GM04504 (cell line): ENCODE measurements at places on chromosomes 5 and 9.

- DNase-seq: no peak
These were observed 158.2 kb downstream of the MACROH2A1 start for GRCh38 chr5:135240781-135241360.

DNA sequence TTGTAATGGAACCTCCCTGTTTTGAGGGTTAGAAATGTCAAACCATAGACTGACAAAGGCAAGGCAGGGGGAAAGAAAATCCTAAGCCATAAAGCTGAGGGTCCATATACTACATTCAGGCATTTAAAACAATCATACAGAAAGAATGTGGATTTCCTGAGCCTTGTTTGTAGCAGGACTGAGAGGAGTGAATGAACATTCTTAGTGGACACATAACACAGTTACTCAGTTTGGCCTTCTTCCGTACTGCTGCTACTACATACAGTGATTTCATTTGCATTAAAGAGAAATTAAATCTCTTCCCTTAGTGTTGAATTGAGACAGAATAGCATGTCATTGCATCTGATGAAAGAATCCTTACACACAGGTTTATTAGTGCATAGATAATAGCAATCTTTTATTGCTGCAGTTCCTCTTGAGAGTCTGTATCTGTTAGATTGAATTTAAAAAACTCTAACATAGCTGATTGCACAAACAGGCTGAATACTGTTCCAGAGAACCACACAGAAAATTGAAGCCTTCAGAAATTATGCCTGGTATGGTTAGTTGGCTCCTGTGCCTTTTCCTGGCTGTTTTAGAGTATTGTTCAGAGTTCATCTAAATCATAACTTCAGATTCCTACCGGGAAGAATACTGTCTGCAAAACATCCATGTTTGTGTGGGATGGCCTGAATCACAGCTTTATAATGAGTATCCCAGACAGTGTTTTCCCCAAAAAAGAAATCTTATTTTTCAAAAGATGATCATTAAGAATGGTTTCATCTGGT, 2.0 kb upstream of the MTX3 start:
- no peak for DNase-seq

- no peak for DNase-seq
These were observed 161.9 kb downstream of the MACROH2A1 start for GRCh38 chr5:135236908-135237747.

- no peak for DNase-seq
These were observed 63.5 kb upstream of the KLF9 start for GRCh38 chr9:70477907-70478480.

DNA sequence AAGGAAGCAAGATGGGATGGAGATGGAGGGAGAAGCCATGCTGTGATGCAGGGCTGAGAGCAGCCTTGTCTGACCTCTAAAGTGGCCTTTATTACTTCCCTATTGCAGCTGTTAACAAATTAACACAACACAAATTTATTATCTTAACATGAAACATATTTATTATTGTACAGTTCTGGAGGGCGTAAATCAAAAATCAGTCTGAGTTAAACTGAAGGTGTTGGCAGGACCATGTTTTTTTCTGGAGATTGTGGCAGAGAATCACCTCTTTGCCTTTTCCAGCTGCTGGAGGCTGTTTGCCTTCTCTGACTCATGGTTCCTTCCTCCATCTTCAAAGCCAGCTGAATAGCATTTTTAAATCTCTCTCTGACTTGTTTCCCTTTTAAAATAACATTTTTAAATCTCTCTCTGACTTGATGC, 7.2 kb upstream of the MCC start:
- DNase-seq: no peak

- no peak for DNase-seq
These were observed 1037.0 kb downstream of the NR2F1-AS1 start for GRCh38 chr5:92544036-92544435.

- DNase-seq: no peak
These were observed 2.4 kb downstream of the PPARGC1B start for GRCh38 chr5:149732324-149733128.

GRCh38 chr5:139651853-139652787, 4.0 kb downstream of the CXXC5 start:
- no peak for DNase-seq

- DNase-seq: no peak
These were observed 63.5 kb upstream of the TBC1D2 start for GRCh38 chr9:98318834-98319478.

DNA sequence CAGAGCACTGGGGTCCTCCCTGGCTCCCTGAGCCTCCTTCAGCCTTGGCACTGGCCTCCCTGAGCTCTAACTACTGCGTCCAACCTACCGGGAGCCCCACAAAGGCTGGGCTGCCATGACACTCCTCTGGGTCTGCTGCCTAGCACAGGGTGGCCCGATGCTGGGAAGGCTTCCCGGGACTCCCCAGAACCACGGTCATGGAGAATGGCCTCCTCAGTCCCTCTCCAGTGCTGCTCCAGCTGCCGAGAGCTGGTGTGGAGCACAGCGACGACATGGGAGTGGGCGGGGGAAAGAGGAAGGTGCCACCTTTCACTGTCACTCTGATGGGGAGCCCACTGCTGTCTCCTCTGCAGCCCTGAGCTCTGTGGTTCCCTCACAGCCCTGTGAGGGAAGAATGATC, 61.5 kb upstream of the RNF130 start:
- no peak for DNase-seq
